Aorta (tissue), 5 donors: ENCODE measurements at places on chromosomes 11 and 22. TPM values are rescaled to one million over a fixed set of nuclear protein-coding genes. Genes with fewer than 3 reads are reported as not detected.

OR10D3 gene
- total RNA-seq: not detected

LRRC4C gene
- 1.9 TPM for total RNA-seq

OR52N4 gene
- 0.87 TPM for total RNA-seq

OR6A2 gene
- not detected for total RNA-seq

POLA2 gene
- total RNA-seq: 9.2 TPM

PLAAT3 gene
- 52.5 TPM for total RNA-seq

HTR3B gene
- not detected for total RNA-seq
